ENCODE measurements at places on chromosomes 4 and X.

DNA sequence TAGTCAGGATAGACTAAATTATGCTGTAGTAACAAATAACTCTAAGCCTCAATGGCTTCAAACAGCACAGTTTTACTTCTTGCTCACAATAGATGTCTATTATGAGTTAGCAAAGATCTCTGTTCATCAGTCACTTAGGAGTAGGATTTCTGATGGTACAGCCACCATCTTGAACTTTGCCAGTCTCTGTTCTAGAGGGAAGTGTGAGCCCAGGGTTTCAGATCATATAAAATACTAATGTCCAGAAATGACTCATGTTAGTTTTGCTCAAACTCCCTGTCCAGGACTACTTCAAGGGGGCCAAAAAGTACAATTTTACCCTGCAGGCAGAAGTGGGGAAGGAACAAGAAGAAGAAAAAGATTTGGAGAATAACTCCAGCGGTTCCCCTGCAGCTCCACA, 77.1 kb upstream of the LSM6 start:
- no peak for DNase-seq

- no peak for DNase-seq
Measured at GRCh38 chr4:1964443-1964842, 44.3 kb downstream of the NELFA start.

- DNase-seq, result no peak
Measured at GRCh38 chrX:101357166-101357795, 8.7 kb upstream of the TIMM8A start.

GRCh38 chr4:159002950-159003349, 99.9 kb upstream of the RAPGEF2 start:
- no peak for DNase-seq

GRCh38 chr4:158255727-158256324, 45.5 kb downstream of the TMEM144 start:
- DNase-seq, result no peak

GRCh38 chr4:114997576-114998247, 115.7 kb downstream of the NDST4 start:
- no peak for DNase-seq

GRCh38 chr4:165355900-165356300, 22.9 kb upstream of the CPE start:
- no peak for DNase-seq

GRCh38 chr4:160745126-160745525, 1418.7 kb downstream of the FSTL5 start:
- DNase-seq, result no peak

DNA sequence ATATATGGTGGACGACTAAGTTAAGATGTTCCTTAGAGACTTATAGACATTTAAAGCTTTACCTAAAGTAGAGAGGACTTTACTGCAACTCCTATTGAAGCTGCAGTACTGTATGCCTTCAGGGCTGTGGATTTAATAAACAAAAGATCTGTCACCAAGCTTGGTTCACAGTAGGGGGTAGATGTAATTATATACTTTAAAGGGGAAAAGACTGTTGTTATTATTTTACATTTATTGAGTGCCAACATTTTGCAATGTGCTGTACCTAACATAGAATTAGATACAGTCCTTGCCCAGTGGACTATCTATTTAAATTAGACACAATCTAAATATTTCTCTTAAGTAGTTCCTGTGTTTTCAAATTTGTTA, 67.2 kb downstream of the SLIT2 start:
- no peak for DNase-seq

DNA sequence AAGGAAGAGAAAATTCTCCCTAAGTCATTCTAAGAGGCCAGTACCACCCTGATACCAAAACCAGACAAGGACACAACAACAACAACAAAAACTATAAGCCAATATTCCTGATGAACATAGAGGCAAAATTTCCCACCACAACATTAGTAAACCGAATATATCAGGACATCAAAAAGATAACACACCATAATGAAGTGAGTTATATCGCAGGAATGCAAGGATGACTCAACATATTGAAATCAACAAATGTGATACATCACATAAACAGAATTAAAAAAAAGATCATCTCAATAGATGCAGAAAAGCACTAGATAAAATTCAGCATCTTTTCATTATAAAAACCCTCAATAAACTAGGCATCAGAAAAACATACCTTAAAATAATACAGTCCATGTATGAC, 1844.4 kb upstream of the PCDH10 start:
- DNase-seq, result no peak

DNA sequence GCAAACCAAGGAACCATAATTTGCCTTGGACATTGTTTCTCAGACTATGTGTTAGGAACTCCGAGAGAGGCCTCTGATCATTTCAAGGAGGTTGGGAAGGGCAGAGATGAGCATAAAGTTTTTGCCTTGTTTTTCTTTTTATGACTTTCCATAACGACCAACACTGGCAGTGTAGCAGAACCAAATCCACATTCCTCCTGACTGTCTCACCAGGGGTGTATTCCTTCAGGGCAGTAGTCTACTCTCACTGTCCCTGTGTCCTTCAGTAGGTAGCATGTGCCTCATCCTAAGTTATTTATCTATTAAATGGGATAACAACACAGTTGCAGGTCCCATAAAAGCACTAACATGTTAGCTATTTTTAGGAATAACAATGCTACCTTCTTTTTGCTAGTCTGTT, 20.8 kb downstream of the EGFL6 start:
- no peak for DNase-seq

DNA sequence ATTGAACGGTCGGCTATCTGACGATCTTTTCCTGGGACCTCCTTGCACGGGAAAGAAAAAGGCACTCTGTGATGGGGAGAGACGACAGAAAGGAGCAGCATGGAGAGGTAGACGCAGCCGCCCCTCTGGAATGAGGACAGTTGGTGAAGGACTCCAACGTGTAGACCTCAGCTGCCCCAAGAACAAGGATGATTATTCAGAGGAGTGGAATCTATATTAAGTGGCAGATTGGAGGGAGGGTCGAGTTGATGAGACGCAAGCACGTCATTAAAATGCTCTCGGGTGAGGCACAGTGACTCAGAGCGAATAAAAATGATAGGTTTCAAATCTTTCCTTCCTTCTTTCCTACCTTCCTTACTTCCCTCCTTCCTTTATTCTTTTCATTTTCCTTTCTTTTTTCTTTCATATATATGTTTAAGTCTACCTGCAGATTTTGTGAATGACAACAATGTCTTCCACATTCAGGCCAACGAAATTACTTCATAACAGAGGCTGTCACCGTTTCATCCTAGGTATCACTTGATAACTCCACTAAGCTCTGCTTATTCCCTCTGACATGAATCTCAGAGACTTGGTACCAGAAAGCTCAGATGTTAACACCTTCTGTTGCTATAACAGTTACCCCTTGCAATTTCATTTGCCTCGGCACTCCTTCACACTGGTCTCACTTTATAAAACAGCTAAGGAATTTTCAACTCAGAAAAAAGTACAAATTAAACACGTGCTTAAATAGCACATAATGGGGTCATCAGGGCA, 110.0 kb upstream of the PPARGC1A start:
- DNase-seq, result no peak

- DNase-seq, result no peak
Measured at GRCh38 chrX:100417681-100418080, 7.6 kb upstream of the PCDH19 start.

DNA sequence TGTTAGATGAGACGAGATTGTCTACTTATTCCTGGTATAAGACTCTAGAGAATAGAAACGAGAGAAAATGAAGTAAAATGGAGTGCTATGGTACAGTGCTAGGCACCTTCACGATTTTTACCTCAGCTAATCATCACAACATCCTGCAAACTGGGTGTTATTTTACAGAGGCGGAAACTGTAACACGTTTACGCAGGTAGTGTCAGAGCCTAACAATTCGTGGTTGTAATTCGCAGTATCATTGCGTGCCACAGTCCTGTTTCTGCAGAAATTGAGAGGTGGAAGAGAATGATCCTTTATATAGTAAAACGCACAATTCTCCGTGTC, 383 bp upstream of the TBC1D19 start:
- no peak for DNase-seq

- DNase-seq, result no peak
Measured at GRCh38 chrX:125782184-125782583, 383.9 kb downstream of the DCAF12L2 start.

DNA sequence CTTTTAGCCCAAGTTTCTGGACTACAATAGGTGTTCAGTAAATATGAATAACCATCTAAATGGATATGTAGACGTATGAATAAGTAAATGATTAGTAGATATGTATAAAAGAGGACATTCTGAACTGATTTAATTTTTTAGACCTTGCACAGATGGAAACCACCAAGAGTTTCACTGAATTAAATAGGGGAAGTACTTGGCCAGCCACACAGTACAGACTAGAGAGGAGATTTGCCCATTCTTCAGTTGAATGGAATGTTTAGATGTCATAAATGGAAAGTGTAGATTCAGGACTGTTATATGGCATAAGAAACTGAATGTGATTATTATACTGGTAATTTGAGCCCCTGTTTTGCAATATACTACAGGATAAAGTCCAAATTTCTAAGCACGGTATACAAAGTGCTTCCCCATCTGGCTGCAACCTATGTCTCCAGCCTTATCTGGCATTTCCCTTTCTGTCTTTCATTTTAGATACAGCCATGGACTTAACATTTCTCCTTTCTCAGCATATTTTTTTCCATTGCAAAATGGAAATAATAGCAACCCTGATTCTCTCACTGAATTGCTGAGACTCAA, 137.8 kb upstream of the HS3ST1 start:
- no peak for DNase-seq

GRCh38 chr4:88675543-88675942, 22.1 kb downstream of the NAP1L5 start:
- DNase-seq, result no peak

DNA sequence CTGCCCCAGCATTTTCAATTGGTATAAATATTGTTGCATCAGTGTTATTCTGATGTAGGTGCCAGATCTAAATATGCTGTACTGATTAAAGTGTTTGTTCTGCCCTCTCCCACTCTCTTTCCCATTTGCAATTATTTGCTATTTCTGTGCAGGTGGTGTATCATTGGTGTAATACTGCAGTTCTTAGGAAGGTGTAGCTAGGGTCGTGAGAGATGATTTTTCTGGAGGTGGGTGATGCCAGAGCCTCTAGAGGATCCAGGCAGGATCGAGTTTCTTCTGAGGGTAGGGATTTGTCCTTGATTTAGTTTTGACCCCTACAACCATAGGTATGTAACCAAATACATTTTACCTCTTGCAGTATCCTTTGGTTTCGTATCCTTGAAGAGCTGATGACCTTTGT, 1.9 kb downstream of the SMAD1 start:
- DNase-seq, result no peak

- no peak for DNase-seq
Measured at GRCh38 chr4:150583287-150584110, 1.5 kb downstream of the MAB21L2 start.

- DNase-seq, result no peak
Measured at GRCh38 chr4:78568640-78569305, 17.2 kb downstream of the ANXA3 start.

- no peak for DNase-seq
Measured at GRCh38 chr4:7815562-7815961, 124.1 kb downstream of the AFAP1 start.

DNA sequence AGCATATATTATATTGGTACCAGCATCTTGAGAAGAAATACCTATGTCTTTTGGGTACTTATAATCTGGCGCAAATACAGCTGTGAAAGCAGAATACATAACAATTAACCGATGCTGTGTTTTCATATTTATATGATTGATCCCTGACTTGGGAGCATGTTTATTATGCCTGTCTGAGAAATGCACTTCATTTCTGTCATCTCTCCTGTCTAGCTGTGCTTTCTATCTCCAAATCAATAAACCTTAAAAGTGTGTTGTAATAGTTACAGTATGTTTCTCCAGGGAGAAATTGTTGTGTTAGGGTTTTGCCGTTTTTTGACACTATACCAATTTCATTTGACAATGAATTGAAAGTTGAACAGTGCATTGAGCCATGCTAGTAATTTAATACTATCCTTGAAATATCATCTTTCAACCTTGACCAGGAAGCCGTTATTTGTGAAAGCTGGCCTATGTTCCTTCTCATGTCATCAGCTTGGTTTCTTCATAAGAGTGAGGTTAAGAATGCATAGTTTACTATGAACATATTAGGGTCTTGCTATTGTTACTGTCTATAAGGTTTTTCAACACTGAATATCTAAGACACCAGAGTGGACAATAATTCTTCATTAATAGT, 206.2 kb upstream of the PCDH18 start:
- no peak for DNase-seq

GRCh38 chr4:114349543-114350175, 248.9 kb upstream of the UGT8 start:
- no peak for DNase-seq

GRCh38 chr4:148565801-148566200, 123.6 kb upstream of the NR3C2 start:
- no peak for DNase-seq

GRCh38 chr4:87087420-87087819, 133.0 kb downstream of the KLHL8 start:
- no peak for DNase-seq

- DNase-seq, result no peak
Measured at GRCh38 chrX:24748196-24748595, 54.5 kb downstream of the POLA1 start.

- DNase-seq, result no peak
Measured at GRCh38 chr4:180674619-180675358, 1568.4 kb upstream of the TENM3 start.

- DNase-seq, result no peak
Measured at GRCh38 chrX:22276781-22277180, 4.1 kb downstream of the CBLL2 start.

DNA sequence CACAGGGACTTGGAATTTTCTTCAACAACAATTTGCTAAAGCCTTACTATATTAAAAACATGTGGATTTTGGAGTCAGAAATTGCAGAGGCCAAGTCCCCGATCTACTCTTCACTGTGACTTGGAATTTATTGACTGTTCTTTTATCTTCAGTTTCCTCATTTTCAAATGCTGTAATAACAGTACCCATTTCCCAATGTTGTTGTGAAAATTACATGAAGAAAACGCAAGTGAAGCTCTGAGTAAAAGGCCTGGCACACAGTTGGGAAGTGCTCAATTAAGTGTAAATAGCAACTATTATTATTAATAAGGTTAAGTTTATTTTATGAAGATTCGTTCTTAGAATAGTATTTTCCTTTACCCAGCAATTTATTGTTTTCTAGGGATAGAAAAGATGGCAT, 15.7 kb downstream of the STBD1 start:
- no peak for DNase-seq

DNA sequence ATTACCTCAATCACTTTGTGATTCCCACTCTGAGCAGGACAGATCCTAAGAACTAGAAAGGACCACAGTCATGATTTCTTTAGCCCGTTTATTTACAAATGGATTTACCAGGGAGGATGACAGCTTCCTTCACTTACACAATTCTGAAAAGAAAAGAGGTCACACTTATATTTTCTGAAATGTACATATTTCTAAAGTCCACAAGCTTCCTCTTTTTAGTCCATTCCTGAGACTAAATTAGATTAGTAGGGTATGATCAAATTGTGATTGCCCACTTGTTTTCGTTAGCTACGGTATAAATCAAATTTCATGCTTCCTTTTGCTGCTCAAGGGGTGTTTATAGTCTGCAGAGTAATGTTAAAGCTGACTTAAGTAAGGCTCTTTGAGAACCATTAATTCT, 7.6 kb upstream of the AMELX start:
- DNase-seq, result no peak

- DNase-seq, result no peak
Measured at GRCh38 chrX:28946846-28947245, 359.6 kb downstream of the IL1RAPL1 start.
